ENCODE measurements at places on chromosomes 2 and 18.

- DNase-seq, result no peak
These were observed 617.3 kb downstream of the KCNJ3 start for GRCh38 chr2:155315768-155316167.

GRCh38 chr2:29560566-29560965, 360.8 kb downstream of the ALK start:
- DNase-seq, result no peak

GRCh38 chr2:218262237-218262600, 1.4 kb downstream of the GPBAR1 start:
- DNase-seq, result no peak

- DNase-seq, result no peak
These were observed 423.1 kb upstream of the CHST9 start for GRCh38 chr18:27608174-27608573.

DNA sequence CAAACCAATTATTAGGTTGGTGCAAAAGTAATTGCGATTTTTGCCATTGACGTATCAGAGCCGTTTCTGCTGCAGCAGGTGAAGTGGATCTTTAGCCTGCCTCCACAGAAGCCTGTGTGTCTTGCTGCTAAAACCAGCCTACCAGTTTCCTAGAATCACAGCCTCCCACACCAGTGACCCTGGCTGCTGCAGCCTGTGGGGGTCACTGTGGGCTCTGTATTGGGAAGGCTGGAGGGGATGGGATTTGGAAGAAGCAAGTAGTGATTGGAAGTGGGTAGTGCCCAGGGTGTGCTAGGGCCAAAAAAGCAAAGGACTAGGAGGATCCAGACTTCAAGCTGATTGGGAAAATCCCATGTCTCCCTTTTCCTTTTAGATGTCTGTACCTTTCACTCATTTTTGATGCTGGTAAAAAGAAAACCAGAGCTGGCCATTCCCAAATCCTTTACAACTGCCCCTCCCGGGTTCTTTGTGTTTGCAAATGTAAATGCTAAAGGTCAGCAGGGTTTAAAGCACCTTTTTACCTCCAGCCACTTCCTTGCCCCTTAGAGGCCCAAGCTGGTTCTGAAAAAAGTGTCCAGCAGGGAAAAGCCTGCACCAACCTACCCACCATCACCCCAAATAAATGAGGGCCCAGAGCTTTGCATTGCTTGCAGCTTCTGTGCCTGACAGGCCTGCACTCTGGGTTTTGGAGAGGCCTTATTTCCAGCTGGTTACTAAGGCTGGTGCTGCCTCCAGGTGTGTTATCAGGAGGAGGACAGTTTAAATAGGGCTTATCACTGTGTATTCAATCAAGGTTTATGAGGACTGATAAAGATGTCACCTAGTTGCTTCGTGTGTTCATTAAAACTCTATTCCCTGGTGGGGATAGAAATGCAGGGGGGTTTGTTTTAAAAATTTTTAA, 172.0 kb downstream of the MIB1 start:
- no peak for DNase-seq

- no peak for DNase-seq
These were observed 427.3 kb downstream of the LRP1B start for GRCh38 chr2:141703501-141703900.

DNA sequence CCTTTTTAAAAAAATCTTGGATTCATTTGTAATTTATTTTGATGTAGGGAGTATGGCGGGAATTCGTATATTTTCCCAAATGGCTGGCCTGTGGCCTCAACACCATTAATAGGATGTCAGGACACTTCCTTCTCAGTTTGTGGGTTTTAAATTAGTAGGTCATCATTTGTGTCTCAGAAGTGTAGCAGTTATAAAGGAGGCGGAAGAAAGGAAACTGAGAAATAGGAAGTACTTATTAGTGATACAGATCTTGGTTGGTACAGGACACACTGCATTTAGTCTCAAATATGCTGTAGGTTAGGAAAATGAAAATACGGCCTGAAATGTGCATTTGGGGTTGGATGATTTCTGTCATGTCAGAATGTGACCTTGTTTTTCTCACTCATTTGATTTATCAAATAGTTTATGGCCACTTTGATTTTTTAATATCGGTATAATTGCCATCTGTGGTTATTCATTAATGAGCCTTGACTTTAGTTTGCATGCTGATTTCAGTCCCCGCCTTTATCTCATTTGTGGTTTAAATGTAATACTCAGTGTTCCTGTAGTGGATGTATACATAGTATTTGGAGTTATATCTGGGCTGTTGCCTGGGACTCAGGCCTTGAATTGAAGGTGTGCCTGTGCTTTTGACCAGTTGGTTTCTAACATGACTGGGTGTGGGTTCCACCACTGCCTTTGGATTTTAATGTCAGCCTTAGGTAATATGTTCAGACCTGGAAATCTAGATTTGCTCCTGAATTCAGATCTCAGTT, 31.4 kb downstream of the ZCCHC2 start:
- no peak for DNase-seq

DNA sequence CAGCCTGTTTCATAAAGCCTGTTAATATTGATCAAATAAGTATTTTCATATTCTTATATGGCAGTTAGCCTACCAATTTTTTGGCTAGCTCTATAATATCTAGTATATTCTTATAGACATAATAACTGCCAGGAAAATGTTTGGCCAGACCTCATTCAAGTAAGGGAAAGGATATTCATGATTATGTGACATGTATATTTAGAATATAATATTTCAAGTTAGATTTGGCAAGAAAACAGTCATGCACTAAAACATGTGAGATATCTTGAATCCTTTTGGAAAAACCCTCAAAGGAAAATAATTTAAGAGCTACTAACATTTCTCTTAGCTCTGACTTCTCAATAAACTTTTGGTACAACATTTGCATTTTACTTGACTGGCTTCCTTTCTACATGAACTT, 694.1 kb downstream of the PLCL1 start:
- DNase-seq, result no peak

DNA sequence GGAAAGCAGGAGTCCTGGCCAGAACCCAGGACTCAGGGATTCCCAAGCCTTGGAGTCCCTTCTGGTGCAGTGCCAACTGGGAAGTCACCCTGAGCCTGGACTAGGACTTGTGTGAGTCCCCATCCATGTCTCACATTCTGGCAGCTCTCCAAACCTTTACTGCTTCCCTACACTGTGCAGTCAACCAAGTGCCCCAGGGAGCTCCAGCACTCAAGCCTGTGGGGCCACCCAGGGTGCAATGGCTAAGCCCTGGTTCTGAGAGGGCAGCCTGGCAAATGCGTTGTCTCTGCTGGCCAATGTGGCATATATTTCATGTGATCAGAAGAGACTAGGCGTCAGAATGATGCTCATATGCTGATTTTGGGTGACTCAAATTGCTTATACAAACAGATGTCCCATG, 223.4 kb downstream of the SP3 start:
- DNase-seq, result no peak

GRCh38 chr2:156021146-156022040, 311.1 kb downstream of the NR4A2 start:
- DNase-seq, result no peak

Measured in stimulated activated naive CD8-positive, alpha-beta T cell treated with anti-CD3 and anti-CD28 coated beads, Interleukin-15, Interleukin-2, amounts not matched to agents 100 U/mL and 50 U/mL, for 24 hours (primary cell).